ENCODE measurements at places on chromosomes 7 and 10. TPM values are rescaled to one million over a fixed set of nuclear protein-coding genes. Genes with fewer than 3 reads are reported as not detected.

The PRPS1L1 gene
- not detected for total RNA-seq

The WNT8B gene
- 0.06 TPM for total RNA-seq

The IFIT2 gene
- total RNA-seq: 14.6 TPM

The FAM131B gene
- 53.5 TPM for total RNA-seq

The GTF2I gene
- 254 TPM for total RNA-seq

The HMX2 gene
- not detected for total RNA-seq

The FAM237B gene
- not detected for total RNA-seq

The RHOBTB1 gene
- total RNA-seq: 55.4 TPM

The KCNH2 gene
- 9.1 TPM for total RNA-seq

The FXYD4 gene
- total RNA-seq: not detected

The EPHB6 gene
- 20.3 TPM for total RNA-seq

The BTBD16 gene
- 0.99 TPM for total RNA-seq

The SAP25 gene
- total RNA-seq: 1.9 TPM

The PRSS2 gene
- not detected for total RNA-seq

The ANXA7 gene
- 69.9 TPM for total RNA-seq

The RSBN1L gene
- total RNA-seq: 33.8 TPM

GRCh38 chr10:86046845-86047460 is 319.6 kb downstream of the GRID1 start:
- H3K27ac ChIP-seq: no peak overlapping the region
- H3K27me3 ChIP-seq: no peaks in the 10 kb centered on the region

GRCh38 chr7:45050198-45050597 is 38.6 kb downstream of the NACAD start:
- no peak for DNase-seq
- H3K4me3 ChIP-seq: no peak overlapping the region
- H3K27me3 ChIP-seq: no peaks in the 10 kb centered on the region
- peaks cover 3% of the 10 kb centered on the region for H3K36me3 ChIP-seq
- H3K27ac ChIP-seq: no peak overlapping the region

GRCh38 chr7:128963327-128963757 is 25.6 kb downstream of the IRF5 start:
- no peaks in the 10 kb centered on the region for H3K4me1 ChIP-seq
- no peak overlapping the region for H3K27ac ChIP-seq
- H3K36me3 ChIP-seq: peaks cover 14% of the 10 kb centered on the region
- H3K27me3 ChIP-seq: no peaks in the 10 kb centered on the region
- no peak for DNase-seq

GRCh38 chr7:106112118-106112971 is at the start of gene SYPL1:
Gene SYPL1, minus strand, starts transcription at chr7:106112312. Its CDS starts 104 bp downstream, at chr7:106112208.
- H3K4me3 ChIP-seq: peak within 1 kb of the TSS; percentile 72
- no peaks in the 10 kb centered on the region for H3K27me3 ChIP-seq
- peaks cover 6% of the 10 kb centered on the region for H3K4me1 ChIP-seq
- no peaks in the 10 kb centered on the region for H3K36me3 ChIP-seq
- peak within 1 kb of the TSS; percentile 88 for H3K27ac ChIP-seq

DNA sequence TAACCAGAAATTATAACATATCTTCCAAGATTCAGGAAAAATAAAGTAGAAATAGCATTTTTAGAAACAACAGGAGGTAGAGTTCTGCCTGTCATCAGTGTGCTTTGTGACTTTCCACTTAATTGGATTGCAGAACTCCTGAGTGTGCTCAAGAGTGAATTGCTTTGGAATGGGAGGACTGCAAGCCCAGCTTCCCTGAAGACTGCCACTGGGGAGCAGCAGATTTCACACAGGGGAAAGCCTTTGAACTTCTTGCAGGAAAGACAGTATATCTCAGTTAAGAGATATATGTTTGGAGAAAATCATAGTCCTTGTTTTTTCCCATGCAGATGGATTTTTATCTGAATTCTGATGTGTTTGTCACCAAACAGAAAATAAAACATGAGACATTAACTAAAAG is 124.5 kb downstream of the TMEM168 start:
- peak; percentile 1 for DNase-seq
- no peaks in the 10 kb centered on the region for H3K4me1 ChIP-seq
- H3K4me3 ChIP-seq: no peak overlapping the region
- H3K27me3 ChIP-seq: no peaks in the 10 kb centered on the region
- H3K27ac ChIP-seq: no peak overlapping the region
- H3K36me3 ChIP-seq: no peaks in the 10 kb centered on the region

GRCh38 chr7:27159266-27160144 is 3.0 kb upstream of the HOXA7 start:
- H3K27ac ChIP-seq: peak overlapping the region; percentile 99
- H3K4me1 ChIP-seq: peaks cover 67% of the 10 kb centered on the region
- H3K27me3 ChIP-seq: peaks cover 17% of the 10 kb centered on the region

- no peak for DNase-seq
- H3K36me3 ChIP-seq: peaks cover 17% of the 10 kb centered on the region
- peak overlapping the region; percentile 93 for H3K4me3 ChIP-seq
- peaks cover 27% of the 10 kb centered on the region for H3K4me1 ChIP-seq
These were observed 1.3 kb downstream of the BRAT1 start for GRCh38 chr7:2553831-2554581.

GRCh38 chr7:47100817-47101435 is 481.0 kb downstream of the TNS3 start:
- no peak for DNase-seq
- H3K36me3 ChIP-seq: no peaks in the 10 kb centered on the region
- no peaks in the 10 kb centered on the region for H3K4me1 ChIP-seq
- no peaks in the 10 kb centered on the region for H3K27me3 ChIP-seq
- no peak overlapping the region for H3K27ac ChIP-seq

DNA sequence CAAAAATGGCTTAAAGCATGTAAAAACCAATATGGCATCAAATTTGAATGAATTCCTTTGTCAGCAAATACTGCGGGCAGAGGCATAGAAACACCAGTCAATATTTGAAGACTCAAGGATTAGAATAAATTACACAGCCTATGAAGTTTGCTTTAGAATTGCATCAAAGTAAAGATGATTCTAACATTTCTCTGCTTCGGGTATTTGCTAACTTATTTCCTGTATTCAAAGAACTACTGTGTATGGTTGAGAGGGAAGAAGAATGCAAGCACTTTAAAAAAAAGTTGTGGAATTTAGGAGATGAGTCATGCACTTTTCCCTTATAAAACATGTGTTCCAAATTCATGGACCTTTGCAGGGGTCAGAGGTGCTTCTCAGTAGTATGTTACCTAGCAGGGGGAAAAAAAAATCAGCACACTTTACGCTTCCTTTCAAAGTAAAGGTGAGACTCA is 90.1 kb downstream of the PIP4K2A start:
- no peak for DNase-seq
- H3K27ac ChIP-seq: no peak overlapping the region
- no peaks in the 10 kb centered on the region for H3K36me3 ChIP-seq

DNA sequence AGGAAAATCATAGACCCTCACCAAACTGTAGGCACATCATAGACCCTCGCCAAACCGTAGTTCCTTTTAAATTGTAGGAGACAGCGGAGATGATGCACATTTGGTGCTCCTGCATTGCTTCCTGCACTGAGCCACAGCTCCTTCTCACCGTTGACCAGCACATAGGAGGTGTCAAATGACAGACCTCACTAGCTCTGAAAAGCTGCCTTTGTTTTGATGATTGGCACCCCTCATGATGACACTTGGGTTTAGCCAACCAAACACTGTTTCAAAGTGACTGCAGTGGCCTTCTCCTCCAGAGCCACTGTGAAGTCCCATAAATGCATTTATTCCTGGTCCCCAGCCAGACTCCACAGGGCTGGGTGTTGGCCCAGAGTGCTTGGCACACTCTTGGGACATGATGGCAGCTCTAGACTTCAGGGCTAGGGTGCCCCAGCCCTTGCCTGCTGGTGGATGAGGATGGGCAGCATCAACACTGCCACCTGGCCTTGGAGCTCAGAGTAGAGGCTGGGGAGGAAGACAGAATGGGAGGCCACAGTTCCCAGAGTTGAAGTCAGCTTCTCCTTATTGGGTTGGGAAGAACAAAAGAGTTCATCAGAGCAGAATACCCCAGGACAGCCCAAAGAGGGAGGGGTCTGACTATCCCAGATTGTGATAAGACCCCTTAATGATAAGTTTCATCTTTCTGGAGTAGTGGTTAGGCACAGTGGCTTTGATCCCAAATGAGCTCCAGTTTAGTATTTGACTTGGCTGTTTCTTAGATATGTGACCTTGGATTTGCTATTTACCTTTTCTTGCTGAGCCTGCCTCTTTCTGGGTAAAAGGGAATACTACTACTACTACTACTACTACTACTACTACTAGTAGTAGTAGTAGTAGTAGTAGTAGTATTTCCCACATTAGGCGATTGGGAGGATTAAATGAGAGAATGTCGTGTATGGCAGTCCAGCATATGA is 75.3 kb downstream of the MTPN start:
- no peaks in the 10 kb centered on the region for H3K36me3 ChIP-seq
- no peak overlapping the region for H3K27ac ChIP-seq
- DNase-seq: no peak
- no peaks in the 10 kb centered on the region for H3K4me1 ChIP-seq

- no peak for DNase-seq
- H3K36me3 ChIP-seq: no peaks in the 10 kb centered on the region
- H3K4me1 ChIP-seq: no peaks in the 10 kb centered on the region
- no peak overlapping the region for H3K4me3 ChIP-seq
- no peaks in the 10 kb centered on the region for H3K27me3 ChIP-seq
These were observed 638.8 kb downstream of the ACTR3B start for GRCh38 chr7:153398370-153398769.

DNA sequence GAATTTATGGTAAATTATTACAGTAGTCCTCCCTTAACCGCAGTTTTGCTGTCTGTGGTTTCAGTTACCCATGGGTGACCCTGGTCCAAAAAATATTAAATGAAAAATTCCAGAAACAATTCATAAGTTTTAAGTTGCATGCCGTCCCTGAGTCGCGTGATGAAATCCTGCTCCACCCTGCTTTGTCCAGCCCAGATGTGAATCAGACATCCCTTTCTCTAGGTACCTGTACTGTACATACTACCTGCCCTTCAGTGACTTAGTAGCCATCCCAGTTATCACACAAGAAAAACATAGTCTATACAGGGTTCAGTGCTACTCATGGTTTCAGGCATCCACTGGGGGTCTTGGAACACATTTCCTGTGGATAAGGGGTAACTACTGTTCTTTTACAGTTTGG is 20.5 kb upstream of the RHEB start:
- no peaks in the 10 kb centered on the region for H3K27me3 ChIP-seq
- no peak overlapping the region for H3K4me3 ChIP-seq
- no peaks in the 10 kb centered on the region for H3K36me3 ChIP-seq
- DNase-seq: no peak
- peaks cover 28% of the 10 kb centered on the region for H3K4me1 ChIP-seq

DNA sequence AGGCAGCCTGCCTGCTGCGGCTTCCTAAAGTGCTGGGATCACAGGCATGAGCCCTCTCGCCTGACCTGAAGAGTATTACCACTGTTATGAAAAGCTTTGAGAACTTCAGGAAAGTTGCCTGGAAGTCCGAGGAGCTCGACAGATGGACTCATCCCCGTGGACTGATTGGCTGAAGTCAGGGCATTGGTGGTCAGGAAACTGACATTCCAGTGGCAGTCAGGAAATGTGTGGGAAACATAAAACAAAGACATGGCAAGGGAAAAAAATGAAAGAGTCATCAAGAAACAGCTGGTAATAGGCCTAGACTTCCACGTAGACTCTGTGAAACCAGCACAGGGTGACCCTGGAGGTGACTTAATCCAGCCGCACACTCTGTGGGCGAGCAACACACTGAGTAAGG is 123.3 kb downstream of the CDH23 start:
- H3K27me3 ChIP-seq: peaks cover 6% of the 10 kb centered on the region
- H3K4me3 ChIP-seq: no peak overlapping the region
- H3K36me3 ChIP-seq: no peaks in the 10 kb centered on the region
- H3K27ac ChIP-seq: no peak overlapping the region

GRCh38 chr10:102598243-102598642 is 46.0 kb upstream of the TRIM8 start:
- DNase-seq: no peak
- peaks cover 50% of the 10 kb centered on the region for H3K4me1 ChIP-seq
- H3K27me3 ChIP-seq: no peaks in the 10 kb centered on the region
- peaks cover 63% of the 10 kb centered on the region for H3K36me3 ChIP-seq
- no peak overlapping the region for H3K4me3 ChIP-seq

GRCh38 chr10:3239920-3240894 is 67.6 kb upstream of the PITRM1 start:
- H3K4me3 ChIP-seq: no peak overlapping the region
- H3K27me3 ChIP-seq: no peaks in the 10 kb centered on the region
- no peaks in the 10 kb centered on the region for H3K36me3 ChIP-seq
- H3K4me1 ChIP-seq: peaks cover 59% of the 10 kb centered on the region
- no peak overlapping the region for H3K27ac ChIP-seq
- no peak for DNase-seq

GRCh38 chr7:41943094-41943577 is 240.2 kb upstream of the INHBA start:
- peak; percentile 95 for DNase-seq
- H3K36me3 ChIP-seq: no peaks in the 10 kb centered on the region
- H3K27ac ChIP-seq: peak overlapping the region; percentile 49
- peaks cover 15% of the 10 kb centered on the region for H3K4me1 ChIP-seq
- no peak overlapping the region for H3K4me3 ChIP-seq
- no peaks in the 10 kb centered on the region for H3K27me3 ChIP-seq

DNA sequence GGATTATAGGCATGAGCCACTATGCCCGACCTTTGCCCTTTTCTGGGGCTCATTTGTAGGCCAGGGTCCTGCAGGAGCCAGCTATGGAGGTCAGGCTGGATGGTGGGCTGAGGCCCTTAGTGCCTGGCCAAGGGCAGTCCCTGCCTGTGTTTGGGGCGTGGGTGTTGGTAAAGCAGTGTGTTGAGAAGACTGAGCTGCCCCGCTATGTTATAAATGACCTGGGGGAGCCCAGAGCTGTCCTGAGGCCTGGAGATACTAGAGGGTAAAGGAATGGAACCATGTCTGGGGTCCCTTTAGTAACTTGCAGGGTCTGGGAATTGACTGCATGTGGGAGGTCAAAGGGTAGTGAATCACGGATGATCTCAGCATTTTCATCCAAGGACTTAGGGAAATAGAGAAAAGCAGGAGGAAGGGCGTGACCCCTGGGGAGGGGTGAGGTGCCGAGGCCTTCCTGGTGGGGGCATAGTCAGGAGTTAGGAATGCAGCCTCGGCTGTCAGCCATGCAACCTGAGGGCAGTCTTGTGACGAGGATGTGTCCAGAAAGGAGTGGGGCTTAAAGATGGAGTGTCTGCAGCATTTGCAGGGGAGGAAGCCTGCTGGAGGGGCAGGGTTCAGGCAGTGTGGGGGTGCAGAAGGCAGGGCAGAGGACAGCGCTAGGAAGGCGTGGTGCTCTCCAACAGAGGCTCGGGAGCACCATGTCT is 31.5 kb downstream of the TMEM248 start:
- H3K4me1 ChIP-seq: no peaks in the 10 kb centered on the region
- H3K36me3 ChIP-seq: peaks cover 63% of the 10 kb centered on the region
- DNase-seq: no peak
- no peak overlapping the region for H3K27ac ChIP-seq
- no peak overlapping the region for H3K4me3 ChIP-seq
- H3K27me3 ChIP-seq: no peaks in the 10 kb centered on the region

GRCh38 chr10:279655-280054 is 144.4 kb downstream of the ZMYND11 start:
- no peaks in the 10 kb centered on the region for H3K27me3 ChIP-seq
- H3K27ac ChIP-seq: no peak overlapping the region
- no peak for DNase-seq
- H3K4me1 ChIP-seq: no peaks in the 10 kb centered on the region
- H3K4me3 ChIP-seq: no peak overlapping the region

GRCh38 chr10:72024596-72024995 is 60.4 kb downstream of the CHST3 start:
- H3K4me1 ChIP-seq: peaks cover 19% of the 10 kb centered on the region
- H3K27ac ChIP-seq: peak overlapping the region; percentile 29
- H3K36me3 ChIP-seq: no peaks in the 10 kb centered on the region
- no peak for DNase-seq
- no peaks in the 10 kb centered on the region for H3K27me3 ChIP-seq
- no peak overlapping the region for H3K4me3 ChIP-seq
